ENCODE measurements at places on chromosomes 6 and 20. TPM values are rescaled to one million over a fixed set of nuclear protein-coding genes. Genes with fewer than 3 reads are reported as not detected.

Gene OTOR
- not detected for polyA plus RNA-seq

Gene SLC22A1
- 0.10 TPM for polyA plus RNA-seq

Gene BPIFB2
- not detected for polyA plus RNA-seq

Gene DDO
- 0.67 TPM for polyA plus RNA-seq

Gene ZSCAN23
- 3.5 TPM for polyA plus RNA-seq

Gene SNX21
- 11.5 TPM for polyA plus RNA-seq

Gene MYCT1
- polyA plus RNA-seq = 0.25 TPM

Gene SIM1
- polyA plus RNA-seq = not detected

Gene HRH3
- not detected for polyA plus RNA-seq

Gene SLC17A9
- polyA plus RNA-seq = 2.2 TPM

Gene BPIFB6
- not detected for polyA plus RNA-seq

Gene C20orf144
- polyA plus RNA-seq = 0.14 TPM

Gene TPBG
- polyA plus RNA-seq = 93.2 TPM

Gene DUSP15
- not detected for polyA plus RNA-seq

Gene PI3
- not detected for polyA plus RNA-seq

Gene OR5V1
- not detected for polyA plus RNA-seq

Gene RHAG
- polyA plus RNA-seq = not detected

Gene SLC44A4
- polyA plus RNA-seq = 0.12 TPM

Gene OXT
- polyA plus RNA-seq = not detected

Gene PPP1R14C
- not detected for polyA plus RNA-seq

Gene TULP1
- not detected for polyA plus RNA-seq

Gene TMEM151B
- polyA plus RNA-seq = not detected

Gene PRND
- polyA plus RNA-seq = not detected

Gene OR12D3
- polyA plus RNA-seq = not detected

Gene MOCS1
- 6.1 TPM for polyA plus RNA-seq

Gene ESR1
- 0.02 TPM for polyA plus RNA-seq

Gene BMP2
- polyA plus RNA-seq = 1.6 TPM

Gene SIGLEC1
- not detected for polyA plus RNA-seq

Gene IP6K3
- 1.6 TPM for polyA plus RNA-seq

All from AG04450 (cell line).